ENCODE measurements at places on chromosomes 2 and 18. TPM values are rescaled to one million over a fixed set of nuclear protein-coding genes. Genes with fewer than 3 reads are reported as not detected.

DNA sequence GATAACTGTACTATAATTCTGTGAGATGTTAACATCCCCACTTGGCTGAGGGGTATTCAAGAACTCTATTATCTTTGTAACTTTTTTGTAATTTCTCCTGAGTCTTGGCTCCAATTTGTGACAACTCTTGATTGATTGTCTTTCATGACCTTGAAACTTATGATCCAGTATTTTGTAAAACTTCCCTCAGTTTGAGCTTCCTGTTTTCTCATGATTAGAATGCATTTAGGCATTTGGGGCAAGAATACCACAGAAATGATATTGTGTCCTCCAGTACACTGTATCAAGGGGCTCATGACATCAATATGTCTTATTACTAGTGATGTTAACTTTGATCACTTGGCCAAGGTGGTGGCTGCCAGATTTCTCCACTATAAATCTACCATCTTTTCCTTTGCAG lies 37.4 kb downstream of the PNO1 start:
- no peak overlapping the region for H3K27ac ChIP-seq
- peaks cover 12% of the 10 kb centered on the region for H3K4me1 ChIP-seq
- H3K4me3 ChIP-seq, result no peak overlapping the region
- no peaks in the 10 kb centered on the region for H3K36me3 ChIP-seq
- DNase-seq, result no peak
- H3K27me3 ChIP-seq, result no peaks in the 10 kb centered on the region

PDCD1 gene
- total RNA-seq, result 0.37 TPM

CNRIP1 gene
- total RNA-seq, result 5.8 TPM

DNA sequence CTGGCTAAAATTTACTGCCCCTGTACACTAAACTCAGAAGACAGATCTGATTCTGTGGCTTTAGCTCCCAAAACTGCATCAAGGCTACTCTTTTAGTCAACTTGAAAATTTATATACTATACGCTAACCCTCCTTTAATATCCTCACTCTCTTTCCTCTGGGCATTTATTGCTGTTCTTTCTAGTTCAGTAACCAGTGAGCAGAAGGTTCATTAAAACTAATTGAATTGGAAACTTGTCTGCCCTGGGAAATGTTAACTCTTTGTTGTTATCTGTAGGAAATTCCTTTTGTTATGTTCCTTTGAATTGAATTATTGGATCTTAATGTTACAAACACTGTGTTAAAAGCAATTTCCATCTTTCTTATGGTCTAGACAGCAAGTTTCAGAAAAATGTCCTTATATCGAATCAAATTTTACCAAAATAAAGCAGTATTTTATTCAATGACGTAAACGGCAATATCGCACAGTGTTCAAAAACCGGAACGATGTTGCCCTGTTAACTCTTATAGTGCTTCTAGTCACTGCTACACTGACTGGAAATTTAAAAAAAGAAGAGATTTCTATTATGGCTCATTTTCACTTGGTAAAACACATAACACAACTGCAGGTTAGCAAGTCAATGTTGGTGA lies 168.3 kb downstream of the NR4A2 start:
- H3K36me3 ChIP-seq, result no peaks in the 10 kb centered on the region
- H3K27ac ChIP-seq, result no peak overlapping the region

DNA sequence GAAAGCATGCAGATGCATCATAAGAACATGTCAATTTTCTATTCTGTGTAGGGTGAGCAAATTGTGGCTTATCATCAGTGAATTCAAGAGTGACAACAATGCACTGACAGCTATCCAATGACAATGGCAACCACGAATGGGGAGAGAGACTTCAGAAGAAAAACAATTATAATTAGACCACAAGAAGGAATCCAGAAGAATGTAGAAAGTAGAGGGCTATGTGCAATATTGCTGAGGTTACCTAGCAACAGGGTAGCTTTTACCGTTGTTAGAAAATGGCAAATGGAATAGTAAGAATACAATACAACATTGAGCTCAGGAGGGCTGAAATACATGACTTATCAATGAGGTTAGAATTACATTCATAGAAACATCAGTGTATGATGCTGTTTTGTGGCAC lies 71.1 kb upstream of the SESTD1 start:
- no peaks in the 10 kb centered on the region for H3K27me3 ChIP-seq
- no peak overlapping the region for H3K4me3 ChIP-seq
- H3K36me3 ChIP-seq, result no peaks in the 10 kb centered on the region
- H3K27ac ChIP-seq, result no peak overlapping the region
- DNase-seq, result no peak

DNA sequence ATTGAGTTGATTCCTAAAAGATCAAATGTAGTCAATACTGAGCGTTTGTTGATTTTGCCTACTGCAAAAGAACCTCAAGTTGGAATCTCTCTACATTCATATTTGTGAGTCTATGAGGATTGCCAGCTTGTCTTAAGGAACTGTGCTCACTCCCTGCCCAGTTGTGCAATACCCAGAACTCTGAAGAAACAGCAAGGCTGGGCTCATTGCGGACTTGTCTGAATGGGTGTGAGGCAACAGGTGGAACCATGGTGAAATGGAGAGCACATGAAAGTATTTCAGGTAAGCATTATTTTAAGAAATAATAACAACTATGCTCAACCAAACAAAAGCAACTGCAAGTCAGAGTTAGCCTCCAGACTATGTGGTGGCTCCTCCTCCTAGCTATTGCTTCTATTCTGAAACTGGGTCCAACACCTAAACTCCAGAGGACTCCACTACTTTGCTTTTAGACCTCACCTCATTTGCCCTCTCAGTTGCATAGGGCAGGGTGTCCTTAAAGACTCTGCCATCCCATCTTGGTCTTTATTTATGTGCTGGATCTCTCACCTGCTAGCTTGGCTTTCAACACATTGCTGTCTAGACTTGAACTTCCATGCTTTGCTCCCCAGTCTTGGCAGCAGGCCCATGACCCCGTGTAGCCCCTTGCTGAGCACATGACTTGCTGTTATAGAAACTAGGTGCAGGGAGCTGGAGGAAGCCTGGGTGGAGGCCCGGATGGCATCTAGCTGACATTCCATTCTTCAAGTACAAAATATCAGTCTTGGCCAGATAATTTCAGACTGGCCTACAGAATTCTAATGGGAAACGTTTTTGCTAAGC lies 94.8 kb upstream of the ARL5A start:
- peak; percentile 90 for DNase-seq
- no peak overlapping the region for H3K4me3 ChIP-seq
- peaks cover 10% of the 10 kb centered on the region for H3K4me1 ChIP-seq
- no peak overlapping the region for H3K27ac ChIP-seq

- no peak overlapping the region for H3K27ac ChIP-seq
- no peaks in the 10 kb centered on the region for H3K27me3 ChIP-seq
- no peak for DNase-seq
- no peaks in the 10 kb centered on the region for H3K36me3 ChIP-seq
Observed at GRCh38 chr2:31333046-31333445, 81.5 kb downstream of the XDH start.

NTSR2 gene
- total RNA-seq, result 0.47 TPM

- no peaks in the 10 kb centered on the region for H3K27me3 ChIP-seq
- no peak overlapping the region for H3K4me3 ChIP-seq
- H3K4me1 ChIP-seq, result no peaks in the 10 kb centered on the region
- no peaks in the 10 kb centered on the region for H3K36me3 ChIP-seq
- no peak for DNase-seq
Observed at GRCh38 chr2:180952082-180952481, 28.3 kb upstream of the UBE2E3 start.
